ENCODE measurements at places on chromosomes 13 and 19.
A peak's percentile ranks its signal among the peaks of the same experiment; 100 is the strongest.

DNA sequence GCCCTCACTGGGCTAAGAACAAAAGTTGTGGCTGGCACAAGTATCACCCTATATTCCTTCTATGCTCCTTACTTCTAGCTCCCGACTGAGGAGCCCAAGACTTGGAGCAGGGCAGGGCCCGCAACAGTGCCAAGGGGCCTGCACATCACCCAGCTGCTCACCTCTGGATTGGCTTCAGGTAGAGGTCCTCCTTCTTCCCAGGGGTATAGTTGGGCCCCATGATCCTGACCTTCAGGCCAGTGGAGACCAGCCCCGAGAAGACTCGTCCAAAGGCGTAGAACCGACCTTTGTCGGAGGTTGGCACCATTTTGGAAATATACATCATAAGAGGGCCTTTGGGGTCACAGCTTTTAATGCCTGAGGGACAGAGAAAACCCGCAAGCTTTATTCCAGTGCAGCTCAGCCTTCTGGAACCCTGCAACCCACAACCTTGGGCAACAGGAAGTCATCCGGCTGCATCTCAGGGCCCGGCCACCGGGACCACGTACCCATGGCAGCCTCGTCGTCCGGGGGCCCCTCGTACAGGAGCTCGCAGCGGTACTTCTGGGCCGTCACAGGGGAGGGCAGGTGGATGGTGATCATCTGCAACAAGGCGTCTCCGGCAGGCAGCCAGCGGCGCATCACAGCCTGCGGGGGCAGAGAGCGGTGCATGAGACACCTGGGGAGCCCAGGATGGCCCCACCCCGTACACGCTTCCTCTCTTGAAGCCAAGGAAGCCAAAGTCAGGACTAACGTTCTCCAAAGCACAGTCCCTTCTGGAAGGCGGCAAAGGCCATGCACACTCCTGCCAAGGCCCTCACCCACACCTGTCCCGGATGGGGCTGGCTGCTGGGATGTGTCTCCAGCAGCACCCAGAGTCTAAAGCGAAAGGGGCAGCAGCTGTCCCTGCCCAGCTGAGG lies 4.7 kb downstream of the EEF2 start:
- DNase-seq = no peak

DNA sequence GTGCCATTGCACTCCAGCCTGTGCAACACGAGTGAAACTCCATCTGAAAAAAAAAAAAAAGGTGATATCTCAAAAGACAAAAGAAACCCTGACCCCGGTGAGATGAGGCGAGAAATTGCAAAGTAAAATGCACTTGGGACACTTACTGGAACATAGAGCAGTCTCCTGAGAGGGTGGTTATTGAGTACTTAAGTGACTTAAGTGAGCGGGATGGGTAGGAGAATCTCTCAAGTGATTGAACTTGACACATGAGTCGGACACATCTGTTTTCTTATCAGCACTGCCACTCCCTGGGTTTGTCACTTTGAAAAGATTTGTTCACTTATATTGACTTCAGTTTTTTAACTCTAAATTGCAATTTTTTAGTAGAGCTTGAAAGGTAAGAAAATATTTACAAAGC lies 2.8 kb downstream of the ZNF429 start:
- DNase-seq = no peak

DNA sequence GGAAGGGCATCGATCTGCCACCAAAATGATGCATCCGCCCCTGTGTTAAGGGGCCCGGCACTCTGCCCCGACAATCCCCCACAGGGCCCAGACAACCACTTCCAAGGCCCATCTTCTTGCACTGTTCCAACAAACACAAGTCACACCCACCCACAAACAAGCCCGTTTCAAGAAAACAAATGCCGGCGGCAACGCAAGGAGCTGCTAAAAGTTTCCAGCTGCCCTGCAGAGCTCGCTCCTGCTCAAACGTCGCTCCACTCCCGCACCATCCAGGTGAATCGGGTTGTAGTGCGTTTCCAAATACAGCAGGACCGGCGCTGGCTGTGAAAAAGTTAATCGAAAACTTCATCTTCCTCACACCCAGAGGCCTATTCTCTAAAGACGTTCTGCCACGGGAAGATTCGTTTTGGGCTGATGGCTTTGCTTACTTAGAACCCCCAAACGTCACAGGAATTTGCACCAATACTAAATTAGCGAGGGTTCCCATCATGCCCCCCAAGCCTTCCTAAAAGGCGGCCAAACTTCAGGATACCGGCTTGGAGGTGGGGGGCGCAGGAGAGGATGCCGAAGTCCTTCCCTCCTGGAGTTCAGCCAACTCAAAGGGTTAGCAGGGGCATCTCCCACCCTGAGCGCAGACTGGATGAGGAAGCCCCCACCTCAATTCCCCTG lies 107.4 kb upstream of the DOCK9 start:
- no peak for DNase-seq

- no peak for DNase-seq
These were observed 99.7 kb downstream of the PCDH9 start for GRCh38 chr13:67130444-67130843.

DNA sequence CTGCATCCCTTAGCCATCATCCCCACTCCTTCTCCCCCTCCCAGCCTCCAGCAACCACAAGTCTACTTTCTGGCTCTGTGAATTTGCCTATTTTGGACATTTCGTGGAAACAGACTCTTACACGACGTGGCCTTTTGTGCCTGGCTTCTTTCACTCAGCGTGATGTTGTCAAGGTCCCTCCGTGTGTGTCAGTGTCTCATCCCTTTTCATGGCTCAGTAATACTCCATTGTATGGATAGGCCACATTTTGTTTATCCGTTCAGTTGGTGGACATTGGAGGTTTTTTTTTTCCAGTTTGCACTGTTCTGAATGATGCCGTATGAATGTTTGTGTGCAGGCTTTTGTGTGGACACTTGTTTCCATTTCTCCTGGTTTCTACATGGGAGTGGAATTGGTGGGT lies 38.0 kb downstream of the BICRA start:
- no peak for DNase-seq

DNA sequence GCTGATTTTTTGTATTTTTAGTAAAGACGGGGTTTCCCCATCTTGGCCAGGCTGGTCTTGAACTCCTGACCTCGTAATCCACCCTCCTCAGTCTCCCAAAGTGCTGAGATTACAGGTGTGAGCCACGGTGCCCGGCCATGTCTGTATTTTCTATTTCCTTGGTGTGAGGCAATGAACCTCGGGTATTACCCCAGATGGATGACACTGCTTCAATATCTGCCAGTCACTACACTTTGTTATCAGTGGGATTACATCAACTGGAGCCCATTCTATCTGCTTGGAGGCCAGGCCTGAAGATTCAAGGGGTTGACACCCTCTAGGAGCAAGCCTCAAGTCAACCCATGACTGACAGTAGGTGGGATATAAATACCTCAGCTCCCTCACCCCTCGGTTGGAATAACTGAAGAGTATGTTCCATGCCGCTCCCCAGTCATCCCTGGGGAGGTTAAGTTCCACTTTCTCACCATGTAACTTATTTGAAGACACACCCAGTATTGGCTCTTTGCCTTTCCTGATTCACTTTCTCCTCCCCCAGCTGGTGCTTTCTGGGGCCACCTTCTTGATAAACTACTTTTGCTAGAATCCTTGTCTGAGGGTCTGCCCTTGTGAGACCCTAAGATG lies 992 bp upstream of the ADGRE1 start:
- DNase-seq = no peak

- DNase-seq = no peak
These were observed 67.6 kb downstream of the ZNF557 start for GRCh38 chr19:7137120-7137519.

DNA sequence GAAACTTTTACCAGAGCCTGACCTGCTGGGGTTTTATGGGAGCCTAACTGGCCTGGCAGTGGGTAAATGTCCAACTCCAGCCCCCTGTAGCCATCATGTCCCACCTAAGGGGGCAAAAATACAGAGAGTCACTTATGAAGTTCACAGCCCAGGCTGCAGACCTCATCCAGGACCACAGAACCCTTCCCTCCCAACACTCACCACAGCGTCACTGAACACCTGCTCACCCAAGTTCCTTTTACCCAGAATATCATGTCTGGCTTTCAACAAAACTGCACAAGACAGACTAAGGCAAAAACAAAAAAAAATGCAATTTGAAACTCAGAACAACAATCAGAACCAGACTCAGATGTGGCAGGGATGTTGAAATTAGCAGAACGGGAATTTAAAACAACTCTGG lies 6.4 kb downstream of the CEACAM3 start:
- no peak for DNase-seq

DNA sequence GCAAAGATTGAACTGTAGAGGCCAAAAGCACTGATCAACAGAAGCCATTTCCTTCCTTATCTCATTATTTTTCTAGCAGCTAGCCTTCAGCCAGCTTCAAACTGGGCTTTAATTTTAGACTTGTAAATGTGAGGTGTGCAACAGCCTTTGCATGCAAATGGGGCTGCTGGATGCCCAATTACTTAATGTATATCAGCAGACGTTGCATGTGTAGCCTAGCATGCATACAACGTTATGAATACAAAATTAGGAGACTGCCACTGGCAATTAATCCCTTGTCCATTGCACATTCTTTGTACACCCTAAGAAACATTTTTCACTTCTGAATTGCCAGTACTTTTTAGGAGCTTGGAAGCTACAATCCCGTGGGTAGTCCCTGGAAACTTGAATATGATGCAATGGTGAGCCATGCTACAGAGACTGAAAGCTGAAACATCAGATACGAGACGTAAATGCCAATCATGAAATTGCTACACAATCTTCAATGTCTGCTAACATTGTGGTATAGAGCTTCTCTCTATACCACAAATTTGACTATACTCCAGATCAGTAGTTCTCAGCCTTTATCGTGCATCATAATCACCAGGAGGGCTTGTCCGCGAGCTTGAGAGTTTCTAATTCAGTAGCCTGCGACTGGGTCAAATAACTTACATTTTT lies 20.2 kb downstream of the EPSTI1 start:
- DNase-seq = no peak

GRCh38 chr13:74280093-74280794 lies 146.0 kb upstream of the KLF12 start:
- DNase-seq = no peak

GRCh38 chr19:21566073-21566472 lies 60.7 kb downstream of the ZNF429 start:
- DNase-seq = no peak

DNA sequence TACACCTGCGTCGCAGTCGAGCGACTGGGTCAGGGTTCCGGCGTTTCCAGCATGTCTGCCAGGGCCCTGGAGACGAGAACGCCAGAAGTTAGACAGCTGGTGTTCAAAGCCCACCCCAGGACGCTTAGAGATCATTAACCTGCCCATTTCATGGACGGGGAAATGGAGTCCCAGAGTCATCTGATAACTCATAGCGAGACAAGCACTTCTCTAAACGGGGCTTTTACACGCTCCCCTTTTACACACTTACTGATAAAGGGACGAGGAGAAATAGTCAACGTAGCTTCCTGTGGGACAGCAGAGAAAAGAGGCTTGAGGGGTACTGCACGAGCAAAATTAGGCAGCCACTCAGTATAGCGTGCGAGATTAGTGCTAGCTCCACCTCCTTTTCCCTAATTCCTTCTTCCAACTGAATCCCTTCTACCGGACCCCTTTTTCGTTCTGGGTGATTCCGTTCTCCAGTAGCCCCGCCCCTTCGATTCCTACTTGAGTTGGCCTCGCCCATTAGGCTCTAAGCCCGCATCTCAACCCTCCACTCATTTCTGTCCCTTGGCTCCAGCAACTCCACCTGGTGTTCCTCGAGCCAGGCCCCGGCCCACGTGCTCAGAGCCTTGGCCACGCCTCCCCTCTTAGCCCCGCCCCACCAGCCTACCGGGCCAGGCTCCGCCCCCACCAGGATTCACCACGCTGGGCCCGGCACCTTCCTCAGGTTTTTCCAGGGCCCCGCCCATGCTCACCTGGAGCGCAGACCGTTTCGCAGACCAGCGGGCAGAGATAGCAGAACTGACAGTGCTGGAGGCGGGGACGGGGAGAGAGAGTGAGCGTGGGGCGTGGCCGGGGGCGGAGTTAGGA lies 3.7 kb downstream of the HRC start:
- no peak for DNase-seq

DNA sequence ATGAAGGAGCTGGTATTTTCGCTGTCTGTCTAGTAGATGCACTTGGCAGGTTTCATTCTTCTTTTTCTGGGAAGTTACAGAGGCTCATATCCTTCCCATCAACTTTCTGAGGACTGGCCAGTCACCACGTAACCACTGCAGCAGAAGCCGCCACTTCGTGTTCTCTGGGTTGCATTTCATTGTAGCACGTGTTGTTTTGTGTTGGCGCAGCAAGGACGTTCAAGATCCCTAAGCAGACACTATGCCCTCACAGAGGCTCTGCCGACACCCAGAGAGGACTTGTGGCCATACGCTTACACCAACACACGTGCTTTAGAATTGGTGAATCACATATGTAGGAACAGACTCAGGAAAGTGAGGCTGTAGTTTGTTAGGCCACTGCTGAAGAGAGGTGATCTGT lies 42.2 kb upstream of the TEX29 start:
- no peak for DNase-seq

DNA sequence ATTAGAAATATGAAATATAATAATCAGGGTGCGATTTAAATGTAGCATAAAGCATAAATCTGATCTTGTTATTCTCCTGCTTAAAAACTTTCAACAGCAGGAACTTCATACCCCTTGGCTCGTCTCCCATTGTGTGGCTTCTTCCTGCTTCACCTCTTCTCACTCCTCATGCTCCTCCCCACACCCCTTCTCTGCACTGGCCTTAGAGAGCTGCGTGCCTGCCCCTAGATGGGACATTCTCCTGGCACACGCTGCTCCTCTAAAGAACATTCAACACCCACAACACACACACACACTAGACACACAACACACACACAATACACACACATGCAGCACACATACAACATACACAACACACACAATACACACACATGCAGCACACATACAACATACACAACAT lies 104.6 kb upstream of the RAP2A start:
- no peak for DNase-seq

GRCh38 chr13:28110414-28110813 lies 10.0 kb upstream of the FLT3 start:
- DNase-seq = no peak

GRCh38 chr13:75621147-75621546 lies 15.0 kb upstream of the LMO7 start:
- peak; percentile 90 for DNase-seq

- no peak for DNase-seq
These were observed 26.3 kb downstream of the IL12RB1 start for GRCh38 chr19:18060472-18060871.

DNA sequence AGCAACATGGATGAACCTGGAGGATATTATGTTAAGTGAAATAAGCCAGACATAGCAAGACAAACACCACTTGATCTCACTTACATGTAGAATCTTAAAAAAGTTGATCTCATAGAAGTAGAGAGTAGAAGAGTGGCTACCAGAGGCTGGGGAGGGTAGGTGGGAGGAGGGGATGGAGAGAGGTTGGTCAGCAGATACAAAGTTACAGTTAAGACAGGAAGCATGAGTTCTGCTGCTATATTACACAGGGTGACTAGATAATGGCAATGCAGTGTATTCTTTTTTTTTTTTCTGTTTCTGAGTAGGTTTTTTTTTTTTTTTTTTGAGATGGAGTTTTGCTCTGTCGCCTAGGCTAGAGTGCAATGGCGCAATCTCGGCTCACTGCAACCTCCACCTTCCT lies 15.2 kb upstream of the THSD1 start:
- no peak for DNase-seq

- no peak for DNase-seq
These were observed 27.8 kb upstream of the TDRD3 start for GRCh38 chr13:60369242-60369641.

- DNase-seq = no peak
These were observed 3.8 kb downstream of the S1PR2 start for GRCh38 chr19:10227026-10227971.

GRCh38 chr13:76012091-76012721 lies 376.1 kb downstream of the LMO7 start:
- DNase-seq = no peak
